NCI-H2029 treated with DMSO at 0.1 percent for 48 hours (cell line): ENCODE measurements at places on chromosomes 5 and 9.

- DNase-seq: no peak
These were observed 91.1 kb upstream of the CER1 start for GRCh38 chr9:14813336-14814248.

- no peak for DNase-seq
These were observed 10.5 kb downstream of the LHX6 start for GRCh38 chr9:122218071-122218934.

DNA sequence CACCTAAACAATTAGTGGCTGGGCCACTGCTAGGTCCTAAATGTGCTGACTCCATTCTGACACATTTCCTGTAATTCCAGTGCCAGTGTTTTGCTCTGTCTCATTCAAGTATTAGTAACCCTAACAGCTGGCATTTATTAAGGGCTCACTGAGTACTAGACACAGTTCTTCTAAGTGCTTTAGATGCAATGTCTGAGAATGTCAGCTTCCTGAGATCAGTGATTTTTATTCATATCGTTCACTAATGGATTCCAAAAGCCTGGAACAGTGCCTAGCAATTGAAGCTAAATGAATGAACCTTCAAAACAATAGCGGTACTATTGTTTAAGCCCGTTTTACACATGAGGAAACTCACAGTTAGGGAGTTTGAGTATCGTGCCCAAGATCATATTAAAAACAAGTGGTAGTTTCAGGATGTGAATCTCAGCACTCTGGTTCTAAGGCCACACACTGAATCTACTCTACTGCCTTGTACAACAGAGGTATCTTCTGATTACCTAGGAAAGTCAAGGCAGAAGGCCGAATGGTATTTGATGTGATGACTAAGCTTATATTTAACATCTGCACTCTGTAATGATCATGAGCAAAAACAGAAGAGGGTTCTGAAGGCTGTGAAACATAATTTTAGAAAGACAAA is 304.0 kb downstream of the PJA2 start:
- DNase-seq: no peak

GRCh38 chr9:128162215-128163026 is 2.4 kb downstream of the BBLN start:
- DNase-seq: no peak

DNA sequence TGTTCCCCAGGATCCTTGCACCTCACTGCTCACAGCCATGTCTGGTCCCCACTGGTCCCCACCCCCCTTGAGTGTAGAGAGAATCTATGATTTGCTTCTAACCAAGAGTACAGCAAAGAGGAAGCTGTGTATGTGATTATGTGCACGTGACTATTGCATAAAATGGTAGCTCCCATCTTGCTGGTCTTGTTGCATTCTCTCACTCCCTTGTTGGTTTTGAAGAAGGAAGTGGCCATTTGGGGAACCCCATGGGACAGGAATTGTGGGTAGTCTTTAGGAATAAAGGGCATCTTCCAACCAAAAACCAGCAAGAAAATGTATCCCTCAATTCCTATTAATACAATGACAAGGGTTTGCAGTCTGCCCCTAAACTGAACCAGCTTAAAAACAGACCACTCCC is 5.2 kb upstream of the FCN2 start:
- DNase-seq: no peak

- no peak for DNase-seq
These were observed 27.5 kb downstream of the PTGES2 start for GRCh38 chr9:128099932-128100491.

DNA sequence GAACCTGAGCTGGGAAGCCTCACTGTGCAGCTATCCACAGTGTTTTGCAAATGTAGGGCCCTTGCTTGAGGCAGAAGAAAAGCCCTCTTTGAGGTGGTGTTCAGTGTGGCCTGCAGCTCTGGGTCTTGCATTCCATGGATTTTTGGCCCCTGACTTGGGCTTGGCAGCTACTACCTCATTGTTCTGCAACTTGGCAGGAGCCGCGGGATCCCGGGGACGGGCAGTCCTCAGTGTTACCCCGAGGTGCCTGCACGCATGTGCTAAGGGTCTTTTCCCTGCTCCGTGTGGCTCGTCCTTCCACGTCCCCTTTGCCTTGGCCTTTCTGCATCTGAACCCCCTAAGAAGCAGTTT is 39.8 kb downstream of the NEK6 start:
- DNase-seq: no peak

DNA sequence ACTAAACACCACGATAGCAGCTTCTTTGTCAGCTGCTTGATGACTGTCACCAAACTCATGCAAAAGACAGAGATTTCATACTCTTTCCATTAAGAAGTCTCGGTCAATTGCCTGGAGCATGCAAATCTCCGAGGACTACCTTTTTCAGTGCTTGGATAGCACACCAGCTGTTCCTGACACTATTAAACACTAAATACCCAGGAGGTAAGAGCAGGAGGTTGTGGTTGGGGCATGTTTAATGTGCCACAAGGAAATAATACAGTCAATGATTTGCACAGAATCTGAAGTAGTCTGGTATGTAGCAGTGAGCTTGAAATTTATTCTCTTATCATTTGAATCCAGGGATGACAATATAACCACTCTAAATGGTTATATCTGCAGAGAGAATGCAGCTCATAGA is 996.2 kb downstream of the CDH12 start:
- no peak for DNase-seq

- DNase-seq: no peak
These were observed 102.4 kb upstream of the PARP8 start for GRCh38 chr5:50564079-50564478.

DNA sequence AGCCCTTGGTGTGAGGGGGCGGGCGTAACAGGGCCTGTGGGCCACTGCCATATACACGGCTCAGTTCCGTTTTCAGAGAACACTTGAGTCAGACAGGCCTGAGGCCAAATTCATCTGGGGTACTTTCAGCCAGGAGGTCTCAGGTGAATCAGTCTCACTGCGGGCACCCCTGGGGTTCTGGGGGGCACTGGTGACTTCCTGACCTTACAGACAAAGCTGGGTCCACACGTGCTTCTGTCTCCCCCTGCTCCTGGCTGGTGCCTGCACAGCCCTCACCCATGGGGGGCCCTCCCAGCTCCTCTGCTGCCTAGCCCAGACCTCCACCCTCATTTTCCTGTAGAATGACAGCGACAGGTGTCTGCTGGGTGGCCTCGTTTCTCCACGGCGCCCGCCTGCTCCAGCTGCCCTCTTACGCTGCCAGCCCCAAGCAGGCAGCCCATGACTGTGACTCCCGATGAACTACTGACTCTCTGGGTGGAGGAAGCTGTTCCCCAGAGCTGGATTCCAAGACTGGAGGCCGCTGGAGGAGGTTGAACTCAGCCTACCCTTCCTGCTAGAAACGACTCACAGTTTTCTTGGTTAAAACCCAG is 374.1 kb upstream of the IRX4 start:
- DNase-seq: no peak

GRCh38 chr5:135451581-135452320 is 400 bp downstream of the TIFAB start:
- no peak for DNase-seq
